IPS DF 6.9 (cell line): ENCODE measurements at places on chromosomes 13 and 19.

GRCh38 chr19:37537391-37537947 lies 30.7 kb downstream of the ZNF793 start:
- DNase-seq, result no peak

DNA sequence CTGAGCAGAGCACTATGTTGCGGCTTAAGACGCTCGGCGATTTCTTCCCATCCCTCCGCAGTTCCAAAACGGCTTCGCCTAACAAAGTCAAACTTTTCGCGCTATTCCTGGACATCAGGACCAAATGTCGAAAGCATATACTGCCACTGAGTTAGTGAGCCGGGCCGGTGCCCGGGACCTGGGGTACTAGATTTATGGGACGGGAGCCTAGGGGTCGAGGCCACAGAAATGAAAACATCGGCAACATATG lies 699 bp downstream of the RCBTB2 start:
- DNase-seq, result no peak

DNA sequence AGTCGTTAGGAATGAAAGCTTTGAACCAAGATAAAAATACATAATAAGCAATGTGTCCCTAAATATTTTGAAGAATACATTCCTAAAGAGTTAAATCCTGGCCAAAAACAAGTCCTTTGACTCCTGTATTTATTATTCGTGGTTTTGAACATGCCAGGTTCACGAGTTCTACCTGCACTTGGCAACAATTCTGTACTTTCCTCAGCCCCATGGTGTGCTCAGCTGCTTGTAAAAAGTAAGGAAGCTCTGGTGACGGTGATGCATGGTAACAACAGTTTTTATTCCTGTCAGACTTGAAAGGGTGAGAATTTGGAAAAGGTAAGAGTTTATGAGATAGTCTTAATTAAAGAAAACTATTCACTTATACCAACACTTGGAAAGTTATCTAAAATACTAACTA lies 95.0 kb upstream of the KLF12 start:
- DNase-seq, result no peak

GRCh38 chr19:38691938-38692457 lies 44.5 kb downstream of the ACTN4 start:
- no peak for DNase-seq

GRCh38 chr19:9076901-9077300 lies 10.0 kb upstream of the OR1M1 start:
- no peak for DNase-seq

DNA sequence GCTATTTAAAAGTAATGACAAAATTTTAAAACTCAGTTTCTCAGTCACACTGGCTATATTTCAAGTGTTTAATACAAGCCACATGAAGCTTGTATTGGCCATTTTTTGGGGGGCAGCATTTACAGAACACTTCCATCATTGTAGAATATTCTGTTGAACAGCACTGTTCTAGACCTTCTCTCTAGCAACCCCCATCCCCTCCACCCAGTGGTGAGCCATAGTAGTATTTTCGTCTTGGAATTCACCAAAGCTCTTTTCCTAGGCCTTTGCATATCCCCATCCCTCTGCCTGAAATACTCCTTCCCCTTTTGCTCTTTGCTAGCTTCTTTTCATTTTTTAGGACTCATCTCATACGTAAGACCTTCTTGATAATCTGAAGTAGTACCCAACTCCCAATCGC lies 99.5 kb downstream of the ZC3H13 start:
- no peak for DNase-seq

DNA sequence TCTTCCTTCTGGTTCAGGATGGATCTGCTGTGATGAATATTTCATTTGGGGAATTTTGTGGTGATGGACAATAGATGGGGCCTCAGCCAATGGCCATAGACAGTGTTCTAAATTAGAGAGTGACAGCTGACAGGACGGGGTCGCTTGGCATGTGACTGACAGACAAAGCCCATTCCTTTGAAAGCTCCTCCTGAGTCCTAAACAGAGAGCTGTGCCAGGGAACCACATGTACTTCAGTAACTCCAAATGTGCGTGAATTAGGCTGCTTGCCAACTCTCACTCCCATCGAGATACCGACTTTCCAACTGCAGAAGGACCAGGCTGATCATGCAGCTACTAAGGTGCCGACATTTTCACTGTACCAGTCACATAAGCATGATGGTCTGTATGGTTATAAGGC lies 187.7 kb downstream of the SHISA2 start:
- DNase-seq, result no peak
